ENCODE measurements at places on chromosomes 4 and X.
A peak's percentile ranks its signal among the peaks of the same experiment; 100 is the strongest.

GRCh38 chrX:152817078-152817764, 13.3 kb downstream of the CETN2 start:
- peak; percentile 54 for DNase-seq

DNA sequence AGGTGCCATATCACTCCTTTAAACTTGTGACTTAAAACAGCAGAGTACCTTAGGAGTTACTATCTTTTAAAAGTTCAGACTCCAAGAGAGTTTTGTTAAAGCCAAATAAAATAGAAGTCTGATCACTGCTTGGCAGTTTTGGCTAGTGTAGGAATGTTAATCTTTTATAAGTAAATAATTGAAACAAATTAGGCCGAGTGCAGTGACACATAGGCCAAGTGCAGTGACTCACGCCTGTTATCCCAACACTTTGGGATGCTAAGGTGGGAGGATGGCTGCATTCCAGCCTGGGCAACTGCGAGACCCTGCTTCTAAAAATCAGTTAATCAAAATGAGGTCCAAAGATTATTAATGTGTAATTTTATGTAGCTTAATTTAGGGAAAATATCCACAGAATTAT, 37.2 kb downstream of the WDR44 start:
- no peak for DNase-seq

DNA sequence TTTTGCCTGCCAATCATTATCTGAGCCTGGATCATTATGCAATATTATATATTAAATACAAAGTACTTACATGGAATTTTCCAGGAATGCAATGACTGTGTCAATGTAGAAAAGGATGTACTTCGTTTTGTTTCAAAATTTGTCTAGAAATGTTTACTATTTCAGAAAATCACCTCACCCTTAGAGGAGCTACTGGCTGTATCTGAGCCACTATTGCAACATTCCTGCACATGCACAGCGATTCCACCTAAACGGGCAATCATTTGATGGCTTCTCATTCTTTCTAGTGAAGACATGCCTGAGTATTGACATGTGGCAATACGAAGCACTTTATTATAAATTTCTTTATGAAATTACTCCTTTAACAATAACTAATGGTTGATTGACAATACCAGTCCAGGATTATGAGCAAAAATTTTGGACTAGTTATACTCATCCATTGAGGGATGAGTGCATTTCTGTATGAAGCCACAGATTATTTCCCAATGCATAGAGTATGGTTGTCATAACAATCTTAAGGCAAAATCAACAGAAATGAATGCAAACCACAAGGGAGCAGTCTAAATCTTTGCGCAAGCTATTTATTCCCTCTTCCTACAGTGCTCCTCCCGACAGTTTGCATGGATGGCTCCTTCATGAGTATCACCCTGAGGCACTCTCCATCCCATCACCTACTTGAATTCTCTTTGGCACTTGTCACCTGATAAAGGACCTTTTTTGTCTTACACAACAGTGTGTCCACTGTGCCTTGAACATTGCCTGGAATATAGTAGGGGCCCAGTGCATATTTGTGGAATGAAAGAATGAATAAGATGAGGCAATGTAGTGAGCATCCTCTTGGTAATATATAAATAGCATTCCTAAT, 35.8 kb upstream of the MMAA start:
- DNase-seq: no peak

GRCh38 chr4:127012549-127012948, 620.2 kb upstream of the INTU start:
- no peak for DNase-seq

DNA sequence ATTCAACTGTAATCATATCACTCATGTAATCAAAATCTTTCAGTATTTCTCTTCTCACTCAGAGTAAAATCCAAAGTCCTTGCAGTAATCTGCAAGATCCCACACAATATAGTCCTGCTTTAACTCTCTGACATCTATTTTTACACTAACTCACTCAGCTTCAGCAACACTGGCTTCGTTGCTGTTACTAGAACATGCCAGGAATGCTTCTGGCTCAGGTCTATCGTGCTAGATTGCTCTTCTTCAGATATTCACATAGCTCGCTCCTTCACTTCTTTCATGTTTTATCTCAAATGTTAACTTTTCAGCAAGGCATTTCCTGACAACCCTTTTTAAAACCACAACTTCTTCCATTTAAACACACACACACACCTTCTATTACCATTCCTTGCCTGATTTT, 331.7 kb upstream of the HTR2C start:
- no peak for DNase-seq

DNA sequence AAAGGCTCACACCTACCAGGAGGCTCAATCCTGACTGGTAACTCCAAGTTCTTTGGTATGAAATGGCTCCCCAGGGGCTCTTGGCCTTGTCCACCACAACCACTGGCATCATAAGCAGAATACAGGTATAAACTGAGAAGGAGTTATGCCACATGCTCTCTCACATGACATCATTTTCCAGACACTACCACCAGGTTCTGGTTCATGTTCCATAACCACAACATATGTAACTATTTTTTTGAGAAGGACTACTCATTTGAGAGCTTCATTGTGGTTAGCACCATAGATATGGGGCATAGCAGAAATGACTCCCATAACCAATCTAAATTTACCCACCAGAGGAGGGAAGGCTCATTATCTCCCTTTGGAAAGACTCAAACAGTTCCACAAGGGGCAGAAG, 19.6 kb downstream of the PRDM5 start:
- no peak for DNase-seq

DNA sequence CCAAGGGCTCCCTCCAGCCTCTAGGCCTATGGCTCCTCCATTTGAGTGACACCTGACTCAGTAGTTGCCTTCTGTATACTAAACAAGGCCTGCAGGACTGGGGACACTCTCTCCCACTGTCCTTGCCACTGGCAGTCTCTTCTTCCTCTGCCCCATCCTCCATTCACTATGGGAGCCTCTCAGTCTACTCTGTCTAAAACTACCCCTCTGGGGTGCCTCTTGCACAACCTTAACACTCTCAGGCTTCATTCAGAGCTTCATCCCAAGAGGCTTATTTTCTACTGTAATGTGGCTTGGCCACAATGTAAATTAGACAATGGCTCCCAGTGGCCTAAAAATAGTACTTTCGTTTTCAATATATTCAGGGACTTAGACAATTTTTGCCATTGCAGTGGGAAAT, 133.0 kb downstream of the ZC4H2 start:
- DNase-seq: no peak

GRCh38 chr4:2823301-2823670, 20.4 kb upstream of the ADD1 start:
- DNase-seq: no peak

Data from NCI-H1105 treated with DMSO at 0.1 percent for 48 hours (cell line).